ENCODE measurements at places on chromosomes 1 and 21.

GRCh38 chr21:21162786-21163185 lies 164.6 kb downstream of the NCAM2 start:
- DNase-seq: no peak

- DNase-seq: no peak
Observed at GRCh38 chr1:11611638-11612327, 42.4 kb downstream of the FBXO2 start.

DNA sequence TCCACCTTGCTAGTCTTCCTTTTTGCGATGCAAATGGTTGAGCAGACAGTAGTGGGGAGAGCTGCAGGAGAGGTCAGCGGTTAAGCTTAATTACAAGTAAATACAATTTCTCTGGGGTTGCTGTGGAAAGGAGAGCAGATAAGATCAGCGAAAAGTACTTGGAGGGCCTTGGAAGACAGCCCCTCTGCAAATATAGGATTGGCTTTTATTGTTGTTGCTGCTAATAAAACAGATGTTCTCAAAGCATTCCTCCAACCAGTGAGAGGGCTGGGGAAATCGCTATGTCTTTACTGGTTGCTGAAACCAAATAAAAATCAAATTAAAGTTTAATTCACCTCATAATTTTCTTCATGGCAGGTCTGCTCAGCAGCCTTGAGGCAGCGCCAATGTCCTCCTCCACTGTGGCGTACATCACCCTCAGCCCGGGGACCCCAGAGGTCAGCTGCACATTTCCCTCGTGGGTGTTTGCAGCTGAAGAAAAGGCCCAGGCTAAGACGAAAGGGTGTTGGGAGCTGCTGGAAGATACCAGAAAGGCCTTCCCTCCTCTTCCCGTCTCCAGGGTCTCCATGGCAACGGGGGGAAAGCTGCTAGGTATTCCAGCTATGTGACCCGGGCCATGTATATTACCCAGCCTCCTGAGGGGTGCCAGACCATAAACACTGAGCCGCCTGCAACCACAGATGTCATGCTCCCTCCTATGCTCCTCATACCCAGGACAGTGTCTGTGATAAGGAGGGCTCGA lies 54.6 kb upstream of the POU2F1 start:
- DNase-seq: no peak

DNA sequence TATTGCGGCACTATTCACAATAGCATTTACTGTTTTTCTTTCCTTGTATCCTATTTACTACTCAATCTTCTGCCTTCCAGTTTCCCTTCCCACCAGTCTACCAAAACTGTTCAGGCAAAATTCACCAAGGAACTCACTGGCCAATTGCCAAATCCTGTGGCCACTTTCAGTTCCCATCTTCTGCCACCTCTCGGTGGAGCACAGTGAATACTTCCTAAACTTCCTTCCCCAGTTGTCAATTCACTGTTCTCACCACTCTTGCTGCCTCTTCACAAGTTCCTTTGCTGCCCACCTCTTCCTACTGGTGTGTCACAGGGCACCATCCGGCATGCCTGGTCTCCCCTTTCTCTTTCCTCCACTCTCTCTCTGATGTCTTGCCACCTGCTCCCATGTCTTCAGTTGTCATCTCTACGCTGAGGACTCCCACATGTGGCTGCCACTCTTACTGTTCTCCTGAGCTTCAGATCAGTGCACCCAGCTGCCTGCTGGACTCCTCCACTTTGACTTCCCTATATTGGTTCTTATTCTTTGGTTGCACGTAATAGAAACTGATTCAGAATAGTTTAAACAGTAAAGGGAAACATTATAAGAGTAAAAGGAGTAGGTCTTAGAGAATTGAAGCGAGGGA lies 114.4 kb downstream of the PIK3R3 start:
- no peak for DNase-seq

- DNase-seq: no peak
Observed at GRCh38 chr1:93702111-93702827, 20.6 kb upstream of the BCAR3 start.

GRCh38 chr1:95017775-95018174 lies 55.0 kb downstream of the ALG14 start:
- DNase-seq: no peak

- no peak for DNase-seq
Observed at GRCh38 chr1:116126281-116126680, 15.1 kb downstream of the MAB21L3 start.

DNA sequence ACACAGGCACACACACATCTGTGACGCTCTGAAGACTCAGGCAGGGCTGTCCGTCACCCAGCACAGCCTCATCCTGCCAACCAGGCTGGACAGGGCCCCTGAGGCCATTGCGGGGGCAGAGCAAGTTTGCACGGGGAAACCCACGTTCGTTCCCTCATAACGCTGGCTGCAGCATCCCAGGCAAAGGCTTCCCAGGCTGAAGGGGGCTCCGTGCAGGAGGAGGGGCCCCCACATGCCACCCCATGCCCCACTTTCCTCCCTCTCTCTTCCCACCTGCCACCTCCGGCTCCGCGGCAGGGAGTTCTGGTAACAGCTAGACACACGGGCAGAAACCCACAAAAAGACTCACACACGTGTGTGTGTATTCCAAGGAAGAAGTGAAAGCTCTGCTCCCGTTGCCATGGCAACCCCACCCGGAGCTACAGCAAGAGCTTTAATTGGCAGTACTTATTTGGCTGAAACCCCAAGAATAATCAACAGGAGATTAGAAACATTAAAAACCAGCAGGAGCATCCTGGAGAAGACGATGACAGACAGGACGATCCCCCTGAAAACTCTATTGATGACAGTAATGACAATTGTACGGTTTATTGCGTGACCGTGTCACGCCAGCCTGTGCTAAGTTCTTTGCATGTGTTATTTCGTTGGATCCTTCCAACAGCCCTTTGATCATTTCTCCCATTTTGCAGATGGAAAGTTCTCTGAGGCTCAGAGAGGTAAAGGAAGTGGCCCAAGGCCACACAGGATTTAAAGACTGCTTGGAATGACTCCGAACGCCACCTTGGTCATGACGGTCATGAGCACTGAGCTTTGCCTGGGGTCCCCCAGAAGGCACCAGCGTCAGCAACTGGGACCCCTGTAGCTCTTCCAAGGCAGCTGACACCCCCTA lies 247.1 kb downstream of the NPHP4 start:
- no peak for DNase-seq

DNA sequence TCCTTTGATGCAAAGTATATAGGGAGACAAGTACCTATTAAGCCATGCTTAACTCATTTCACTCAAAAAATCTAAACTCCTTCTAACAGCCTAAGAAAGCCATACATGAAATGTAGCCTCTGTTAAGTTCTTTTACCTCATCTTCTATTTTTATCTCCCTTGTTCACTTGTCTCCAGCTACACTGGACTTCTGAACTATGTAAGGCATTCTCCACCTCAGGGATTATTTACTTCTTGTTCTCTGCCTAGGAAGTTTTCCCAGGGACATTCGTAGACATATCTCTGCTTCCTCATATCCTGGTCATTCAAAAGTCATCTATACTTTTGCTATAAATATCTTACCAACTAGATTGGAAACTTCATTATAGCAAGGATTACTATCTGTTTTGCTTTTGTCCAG lies 96.9 kb downstream of the COP1 start:
- no peak for DNase-seq

DNA sequence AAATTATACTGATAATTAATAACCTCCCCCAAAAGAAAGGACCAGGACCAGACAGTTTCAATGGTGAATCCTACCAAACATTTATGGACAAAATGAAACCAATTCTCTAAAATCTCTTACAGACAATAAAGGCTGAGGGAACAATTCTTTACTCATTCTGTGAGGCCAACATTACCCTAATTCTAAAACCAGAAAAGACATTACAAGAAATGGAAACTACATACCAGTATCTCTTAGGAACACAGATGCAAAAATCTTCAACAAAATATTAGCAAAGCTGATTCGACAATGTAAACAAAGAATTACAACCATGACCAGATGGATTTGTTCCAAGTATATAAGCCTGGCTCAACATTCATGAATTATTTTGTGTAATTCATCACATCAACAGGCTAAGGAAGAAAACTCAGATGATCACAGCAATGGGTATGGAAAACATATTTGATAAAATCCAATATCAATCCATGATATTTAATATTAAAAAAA lies 8.6 kb downstream of the TMED5 start:
- no peak for DNase-seq

DNA sequence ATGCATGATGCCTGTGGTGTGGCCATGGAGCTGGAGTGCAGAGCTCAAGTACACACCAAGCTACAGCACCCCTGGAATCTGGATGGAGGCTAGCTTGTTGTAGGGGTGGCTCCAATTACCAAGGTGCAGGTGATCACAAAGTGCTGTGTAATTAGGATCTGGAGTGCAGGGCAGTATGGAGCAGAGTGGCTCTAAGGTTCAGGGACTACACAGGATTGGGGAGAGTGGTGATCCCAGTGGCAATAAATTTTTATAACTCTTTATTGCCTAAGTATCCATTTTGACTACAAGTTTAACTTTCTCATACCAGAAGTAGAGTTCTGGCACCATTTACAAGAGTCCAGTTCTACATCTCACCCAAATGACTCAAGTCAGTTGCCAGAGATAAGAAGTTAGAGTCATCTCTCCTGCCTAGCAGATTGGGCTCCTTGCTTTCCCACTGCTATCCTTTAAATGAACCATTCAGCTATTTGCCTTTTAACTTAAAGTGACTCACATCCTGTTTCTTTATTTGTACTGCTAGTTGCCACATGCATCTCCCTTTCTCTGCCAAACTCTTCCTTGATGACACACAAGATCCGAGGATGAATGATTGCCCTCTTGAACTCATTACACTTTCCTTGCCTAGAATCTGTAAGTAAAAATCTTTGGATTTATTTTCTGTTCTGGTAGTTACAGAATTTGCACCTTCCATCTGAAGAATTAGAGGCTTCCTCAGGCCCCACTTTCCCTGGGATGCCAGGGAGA lies 427.2 kb downstream of the KCNT2 start:
- no peak for DNase-seq

DNA sequence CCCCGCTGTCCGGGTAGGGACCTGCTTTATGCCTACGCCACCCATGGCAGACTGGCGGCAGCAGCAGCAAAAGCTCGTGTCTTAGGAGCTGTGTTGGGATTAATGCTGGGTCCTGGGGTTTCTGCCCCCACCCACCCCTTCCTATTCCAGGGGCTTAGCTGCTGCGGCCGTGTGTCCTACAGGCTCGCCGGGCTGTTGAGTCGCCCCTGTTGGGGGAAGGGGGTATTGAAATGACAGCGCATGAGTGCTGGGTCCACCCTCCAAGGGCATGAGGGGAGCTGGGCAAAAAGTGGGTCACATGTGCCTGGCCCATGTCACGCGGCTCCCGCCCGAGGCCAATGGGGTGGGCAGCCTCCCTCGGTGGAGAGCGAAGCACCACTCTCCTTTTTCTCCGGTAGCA lies 118.3 kb upstream of the COL6A1 start:
- no peak for DNase-seq

GRCh38 chr1:53878492-53879105 lies 11.0 kb downstream of the YIPF1 start:
- no peak for DNase-seq

- DNase-seq: no peak
Observed at GRCh38 chr21:25097648-25098047, 509.6 kb downstream of the MRPL39 start.

DNA sequence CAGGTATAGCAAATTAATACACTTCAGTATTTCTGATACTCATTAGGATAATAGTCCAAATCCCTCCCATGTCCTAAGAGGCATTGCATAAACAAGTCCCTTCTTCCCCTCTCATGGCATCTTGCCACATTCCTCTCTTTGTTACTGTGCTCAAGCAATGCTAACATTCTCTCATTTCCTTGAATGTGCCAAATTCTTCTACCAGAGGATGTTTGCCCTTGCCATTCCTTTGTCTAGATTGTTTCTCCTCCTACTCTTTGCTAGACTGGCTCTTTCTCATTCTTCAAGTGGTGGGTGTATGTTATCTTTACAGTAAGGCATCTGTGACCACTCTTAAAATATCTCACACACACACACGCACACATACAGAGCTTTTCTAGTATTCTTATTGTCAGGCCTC lies 621.0 kb upstream of the CXADR start:
- DNase-seq: no peak

- no peak for DNase-seq
Observed at GRCh38 chr1:192969091-192969490, 90.1 kb downstream of the UCHL5 start.

- DNase-seq: no peak
Observed at GRCh38 chr1:91816031-91816430, 69.9 kb downstream of the TGFBR3 start.

DNA sequence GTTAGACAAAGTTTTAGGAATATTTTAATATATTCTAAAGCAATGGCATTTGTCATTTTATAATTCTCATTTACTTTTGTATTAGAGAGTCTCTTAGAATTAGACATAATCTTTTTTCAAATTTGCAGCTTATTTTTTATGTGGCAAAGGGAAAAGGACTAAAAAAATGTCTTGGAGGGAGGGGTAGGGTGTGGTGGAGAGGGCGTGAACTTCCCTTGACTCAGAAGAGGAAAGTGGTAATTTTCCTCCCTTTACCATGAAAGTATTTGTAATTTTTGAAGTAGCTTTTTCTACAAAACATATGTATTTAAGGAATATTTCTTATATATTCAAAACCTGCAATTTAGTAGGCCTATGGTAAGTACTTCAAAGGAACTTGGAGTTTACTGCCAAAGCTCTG lies 6.9 kb upstream of the RABGAP1L start:
- no peak for DNase-seq

- DNase-seq: no peak
Observed at GRCh38 chr1:21534146-21534545, 24.9 kb downstream of the ALPL start.
